ENCODE measurements at places on chromosomes 12 and 14.

DNA sequence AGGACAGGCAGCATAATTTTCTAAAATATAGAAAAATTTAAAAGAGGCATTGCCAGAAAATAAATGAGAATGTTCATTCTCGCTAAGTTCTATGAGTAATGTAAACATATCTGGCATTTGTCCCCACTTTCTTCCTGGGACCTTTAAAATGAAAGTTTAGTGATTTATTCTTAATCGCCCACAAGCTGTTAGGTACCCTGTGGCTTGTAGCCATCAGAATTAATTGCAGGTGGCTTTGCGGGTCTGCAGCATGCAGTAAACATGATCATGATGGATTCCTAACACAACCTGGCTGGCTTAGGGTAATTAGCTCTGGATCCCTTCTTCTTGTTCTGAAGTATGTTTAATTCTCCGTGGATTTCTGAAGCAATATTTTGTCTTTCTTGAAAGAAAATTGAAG is 103.5 kb upstream of the FRMD6 start:
- no peak for DNase-seq

GRCh38 chr14:104889375-104889757 is 24.3 kb downstream of the CEP170B start:
- peak; percentile 72 for DNase-seq

- DNase-seq, result peak; percentile 94
These were observed at the start of gene RNASE4 for GRCh38 chr14:20683891-20684661. RNASE4 (plus strand) TSS chr14:20684560; CDS start chr14:20699372, 14,812 bp downstream.

GRCh38 chr12:12792421-12792820 is 7.0 kb downstream of the APOLD1 start:
- no peak for DNase-seq

GRCh38 chr12:117744418-117744817 is 224.4 kb downstream of the KSR2 start:
- no peak for DNase-seq

DNA sequence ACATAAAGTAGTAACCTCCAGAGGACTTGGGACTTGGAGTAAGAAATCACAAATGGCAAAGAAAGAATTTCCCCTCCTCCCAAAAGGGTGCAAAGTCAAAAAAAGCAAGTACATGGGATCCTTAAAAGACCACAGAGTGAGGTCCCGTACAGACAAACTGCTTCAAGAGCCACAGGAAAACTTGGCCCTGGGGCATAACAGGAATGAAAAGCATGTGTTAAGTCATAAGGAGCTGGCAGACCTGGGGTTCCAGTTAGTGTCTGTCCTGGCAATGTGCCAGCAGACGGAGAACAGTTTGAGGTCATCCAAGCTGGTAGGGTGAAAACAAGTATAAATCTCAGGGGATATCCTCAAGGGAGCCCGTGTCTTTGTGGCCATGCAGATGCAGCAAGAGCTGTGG is 73.2 kb downstream of the HSD17B6 start:
- DNase-seq, result no peak

DNA sequence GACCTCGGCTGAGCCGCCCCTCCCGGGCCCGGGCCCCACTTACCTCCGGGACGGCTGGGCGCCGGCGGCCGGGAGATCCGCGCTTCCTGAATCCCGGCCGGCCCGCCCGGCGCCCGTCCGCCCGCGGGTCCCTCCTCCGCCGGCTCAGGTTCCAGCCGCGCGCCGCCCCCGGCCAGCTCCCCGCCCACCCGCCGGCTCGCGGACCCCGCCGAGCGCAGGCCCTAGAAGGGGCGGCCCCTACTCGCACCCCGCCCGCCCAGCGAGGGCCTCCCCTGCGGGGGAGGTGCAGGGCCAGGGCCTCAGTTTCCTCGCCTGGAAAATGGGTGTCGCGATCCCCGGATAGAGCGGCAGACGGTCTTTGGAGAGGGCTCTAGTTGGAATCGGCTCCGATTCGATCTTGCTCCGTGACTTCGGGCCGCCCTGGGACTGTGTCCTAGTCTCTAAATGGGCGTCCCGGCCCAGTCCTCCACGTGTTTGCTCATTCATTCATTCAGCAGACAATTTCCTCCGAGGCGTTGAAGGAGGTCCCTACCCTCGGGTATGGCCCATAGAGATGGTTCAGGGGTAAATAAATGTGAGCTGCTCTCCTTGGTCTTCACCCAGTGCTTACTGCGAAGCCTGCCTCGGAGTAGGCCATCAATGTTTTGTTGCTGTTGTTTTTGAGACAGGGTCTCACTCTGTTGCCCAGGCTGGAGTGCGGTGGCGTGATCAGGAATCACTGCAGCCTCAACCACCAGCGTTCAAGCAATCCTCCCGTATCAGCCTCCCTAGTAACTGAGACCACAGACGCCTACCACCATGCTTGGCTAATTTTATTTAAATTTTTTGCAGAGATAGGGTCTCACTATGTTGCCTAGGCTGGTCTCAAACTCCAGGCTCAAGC is at the start of gene TRPV4:
TSS of gene TRPV4 (minus strand) at position 92 of the 883 bp plus-strand sequence. CDS start 18,602 bp downstream, outside the sequence.
- DNase-seq, result no peak

DNA sequence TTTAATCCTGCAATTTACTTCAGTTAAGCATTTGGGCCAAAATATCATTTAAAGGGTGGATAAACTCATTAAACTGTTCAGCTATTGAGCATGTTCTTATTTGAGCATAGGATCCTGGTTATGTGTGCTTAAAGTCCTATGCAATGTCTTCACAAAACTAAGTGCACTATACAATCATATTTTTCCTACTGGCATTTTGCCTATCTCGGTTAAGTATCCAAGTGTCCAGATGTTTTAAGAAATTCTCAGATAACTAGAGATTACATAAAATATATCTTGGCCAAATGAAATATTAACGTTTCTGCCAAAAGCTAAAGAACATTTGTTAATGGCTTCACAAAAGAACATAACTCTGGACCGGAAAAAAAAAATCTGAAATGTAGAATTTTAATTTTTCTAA is 250.8 kb upstream of the LRFN5 start:
- DNase-seq, result no peak

GRCh38 chr14:62952226-62952625 is 93.0 kb downstream of the KCNH5 start:
- no peak for DNase-seq

GRCh38 chr12:24996102-24996797 is 47.3 kb upstream of the BCAT1 start:
- DNase-seq, result no peak

GRCh38 chr12:116916714-116917114 is 6.0 kb downstream of the FBXW8 start:
- DNase-seq, result no peak

GRCh38 chr12:93552427-93552826 is 20.0 kb upstream of the SOCS2 start:
- DNase-seq, result no peak

- DNase-seq, result no peak
These were observed 378.0 kb downstream of the TMEM121 start for GRCh38 chr14:105904379-105904778.

- no peak for DNase-seq
These were observed 25.0 kb upstream of the GTF2A1 start for GRCh38 chr14:81245771-81246170.

GRCh38 chr14:75249958-75250336 is 28.7 kb upstream of the FOS start:
- no peak for DNase-seq

DNA sequence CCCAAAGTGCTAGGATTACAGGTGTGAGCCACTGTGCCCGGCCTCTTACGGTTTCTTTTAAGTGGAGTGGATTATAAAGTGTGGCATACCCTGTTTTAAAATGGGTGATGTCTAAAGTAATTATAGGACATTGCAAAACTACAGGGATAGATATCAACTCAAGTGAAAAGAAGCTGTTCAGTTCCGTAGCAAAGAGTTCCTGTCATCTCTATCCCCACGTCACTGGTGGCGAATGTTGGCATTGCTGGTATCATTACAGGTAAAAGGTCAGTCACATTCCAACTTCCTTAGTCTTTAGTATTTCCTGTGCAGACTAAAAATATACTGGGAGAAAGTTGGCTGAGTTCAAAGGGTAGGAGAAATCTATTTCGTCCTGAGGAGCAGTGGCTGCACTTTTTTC is 95.6 kb upstream of the SLC38A2 start:
- DNase-seq, result no peak

DNA sequence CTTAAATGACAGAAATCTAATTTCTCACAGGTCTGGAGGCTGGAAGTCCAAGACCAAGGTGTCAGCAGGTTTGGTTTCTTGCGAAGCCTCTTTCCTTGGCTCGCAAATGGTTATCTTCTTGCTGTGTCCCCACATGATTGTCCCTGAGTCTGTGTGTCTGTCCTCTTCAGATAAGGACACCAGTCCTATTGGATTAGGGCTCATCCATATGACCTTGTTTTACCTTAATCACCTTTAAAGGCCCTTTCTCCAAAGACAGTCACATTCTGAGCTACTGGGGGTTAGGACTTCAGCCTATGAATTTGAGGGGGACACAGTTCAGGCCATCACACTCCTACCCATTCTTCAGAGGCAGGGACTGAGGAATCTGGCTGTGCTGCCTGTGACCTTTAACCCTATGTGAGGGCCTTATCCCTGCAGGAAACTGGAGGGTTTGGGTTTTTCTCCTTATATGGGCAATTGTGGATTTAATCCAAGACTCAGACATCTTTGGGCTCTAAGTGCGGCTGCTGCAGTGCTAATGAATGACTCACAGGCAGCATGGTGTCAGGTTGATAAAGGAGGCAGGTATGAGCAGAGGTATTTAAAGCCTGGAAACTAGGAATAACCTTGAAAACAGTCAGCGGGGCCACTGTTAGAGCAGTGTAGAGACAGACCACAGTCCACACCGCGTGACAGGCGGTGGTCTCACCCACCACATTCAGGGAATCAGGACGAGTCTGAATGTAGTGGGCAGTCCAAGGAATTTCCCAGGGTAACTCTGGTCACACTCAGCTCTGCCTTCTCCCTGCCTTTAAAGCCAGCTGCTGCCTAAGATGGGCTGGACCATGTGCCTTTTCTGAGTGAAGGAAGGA is 10.2 kb downstream of the TPCN1 start:
- peak; percentile 13 for DNase-seq

DNA sequence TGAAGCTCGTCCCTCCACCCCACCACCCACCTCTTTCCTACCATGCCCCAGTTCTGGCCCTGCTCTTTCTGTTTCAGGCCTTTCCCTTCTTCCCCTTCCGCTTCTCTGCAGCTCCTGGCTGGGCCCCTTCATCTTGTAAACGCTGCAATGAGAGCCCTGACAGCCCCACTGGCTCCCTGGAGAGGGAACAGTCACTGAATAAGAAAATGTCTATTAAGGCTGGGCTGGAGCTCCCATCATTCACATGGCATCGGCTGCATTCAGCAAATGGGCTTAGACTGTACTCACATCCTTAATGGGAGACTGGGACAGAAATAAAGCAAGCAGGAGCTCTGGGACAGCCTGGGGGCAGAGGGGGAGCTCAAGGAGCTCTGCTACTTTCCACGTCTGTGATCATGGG is 45.2 kb upstream of the TUNAR start:
- DNase-seq, result no peak

DNA sequence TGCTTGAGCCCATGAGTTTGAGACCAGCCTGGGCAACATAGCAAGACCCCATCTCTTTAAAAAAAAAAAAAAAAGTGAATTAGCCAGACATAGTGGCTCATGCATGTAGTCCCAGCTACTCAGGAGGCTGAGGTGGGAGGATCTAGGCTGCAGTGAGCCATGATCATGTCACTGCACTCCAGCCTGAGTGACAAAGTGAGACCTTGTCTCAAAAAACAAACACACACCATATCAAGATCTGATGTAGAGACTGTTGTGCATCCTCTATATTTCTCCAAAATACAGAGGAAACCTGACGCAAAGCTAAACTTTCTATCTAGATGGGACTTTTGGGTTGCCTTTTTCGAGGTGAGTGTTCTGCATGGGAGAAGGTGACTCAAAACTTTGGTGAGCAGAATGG is 77.4 kb upstream of the SLC8A3 start:
- no peak for DNase-seq

GRCh38 chr14:96204151-96205058 is at the start of gene BDKRB2:
BDKRB2 (plus strand) TSS chr14:96204839; CDS start chr14:96237108, 32,269 bp downstream.
- peak; percentile 87 for DNase-seq

DNA sequence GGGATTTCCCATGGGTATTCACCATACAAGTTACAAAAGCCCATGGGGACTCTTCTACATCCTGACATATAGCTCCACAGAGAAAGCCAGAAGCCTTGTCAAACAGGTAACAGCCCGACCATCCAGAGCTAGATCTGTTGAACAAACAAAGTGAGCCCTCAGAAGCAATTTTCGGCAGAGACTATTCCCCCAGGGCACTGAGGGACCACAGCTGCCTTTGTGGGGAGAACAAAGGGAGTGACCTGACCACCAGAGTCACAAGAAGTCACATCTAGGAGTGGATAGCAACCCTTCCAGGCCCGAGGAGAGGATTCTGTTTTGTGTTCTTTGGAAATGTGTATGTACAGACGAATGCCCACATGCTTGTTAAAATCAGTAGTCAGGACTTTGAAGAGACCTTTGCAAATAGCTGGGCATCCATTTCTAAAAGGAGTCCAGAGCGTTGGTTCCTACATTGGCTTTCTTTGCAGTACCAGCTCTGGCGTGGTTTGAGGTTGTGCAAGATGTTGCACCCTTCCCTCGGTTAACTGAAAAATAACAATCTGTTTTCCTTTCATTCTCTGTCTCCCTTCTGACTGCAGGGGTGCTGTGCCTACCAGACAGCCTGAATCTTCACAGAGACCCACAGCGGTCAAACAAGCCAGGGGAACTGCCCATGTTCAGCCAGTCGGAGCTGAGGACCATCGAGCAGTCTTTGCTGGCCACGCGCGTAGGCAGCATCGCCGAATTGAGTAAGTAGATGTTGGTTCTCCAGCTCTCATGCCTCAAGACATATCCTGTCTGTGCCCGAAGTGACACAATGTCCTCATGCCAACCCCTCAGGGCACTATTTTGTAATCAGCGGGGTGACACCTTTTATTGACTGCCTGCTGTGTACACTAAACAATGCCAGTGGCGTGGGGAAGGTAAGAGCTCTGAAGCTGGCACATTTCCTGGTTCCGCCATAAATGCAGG is 165.4 kb upstream of the PWP1 start:
- no peak for DNase-seq

DNA sequence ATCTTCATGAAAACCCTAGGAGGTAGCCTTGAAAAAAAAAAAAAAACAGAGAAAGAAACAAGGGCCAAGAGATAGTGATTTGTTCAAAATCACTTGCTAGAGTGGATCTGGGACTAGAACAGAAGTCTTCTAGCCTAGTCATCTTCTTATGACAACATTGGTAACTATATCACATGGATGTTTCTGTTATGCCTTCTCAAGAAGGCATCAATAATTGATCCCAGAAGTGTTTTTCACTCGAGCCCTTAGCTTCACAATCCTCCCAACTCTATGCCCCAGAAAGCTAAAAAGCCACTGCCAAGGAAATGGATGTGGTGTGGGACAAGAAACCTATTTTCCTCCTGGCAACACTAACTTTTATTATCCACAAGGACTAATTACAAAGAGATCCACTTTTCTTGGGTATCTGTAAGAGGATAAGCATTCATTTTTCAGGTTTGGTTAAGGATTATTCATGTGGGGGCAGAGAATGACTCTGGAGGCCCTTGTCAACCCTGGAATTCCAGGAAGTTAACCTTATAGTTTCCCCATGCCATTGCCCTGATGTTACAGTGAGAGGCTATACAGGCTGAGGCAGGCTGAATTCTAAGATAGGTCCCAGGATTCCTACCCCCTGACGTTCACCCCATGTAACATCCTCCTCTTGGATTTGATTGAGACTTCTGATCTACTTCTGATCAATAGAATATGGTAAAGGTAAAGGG is 67.7 kb upstream of the CPM start:
- DNase-seq, result no peak

GRCh38 chr12:110658242-110658641 is 30.7 kb downstream of the HVCN1 start:
- DNase-seq, result no peak

GRCh38 chr12:131020326-131021153 is 66.8 kb downstream of the ADGRD1 start:
- DNase-seq, result no peak

GRCh38 chr12:5037795-5038357 is 5.8 kb upstream of the KCNA5 start:
- DNase-seq, result no peak

GRCh38 chr14:75363130-75363529 is 64.7 kb upstream of the JDP2 start:
- no peak for DNase-seq

All from posterior vena cava (tissue), 2 donors.